ENCODE measurements at places on chromosomes 1 and 21.

DNA sequence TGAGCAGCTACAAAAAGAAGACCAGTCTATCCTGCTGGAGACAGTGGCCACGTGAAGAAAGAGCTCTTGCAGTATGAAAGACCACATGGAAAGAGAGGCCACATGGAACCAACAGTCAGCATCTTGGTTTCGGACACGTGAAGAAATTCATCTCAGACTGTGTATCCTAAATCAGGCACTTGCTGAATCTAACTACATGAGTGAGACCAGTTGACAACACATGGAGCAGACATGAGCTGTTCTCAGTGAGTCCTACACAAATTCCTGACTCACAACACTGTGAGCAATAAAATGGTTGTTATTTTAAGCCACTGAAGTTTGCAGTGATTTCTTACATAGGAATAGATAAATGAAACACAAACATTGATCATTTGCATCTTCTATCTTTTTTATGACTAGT, 2.4 kb upstream of the TAF1A start:
- no peak for DNase-seq

DNA sequence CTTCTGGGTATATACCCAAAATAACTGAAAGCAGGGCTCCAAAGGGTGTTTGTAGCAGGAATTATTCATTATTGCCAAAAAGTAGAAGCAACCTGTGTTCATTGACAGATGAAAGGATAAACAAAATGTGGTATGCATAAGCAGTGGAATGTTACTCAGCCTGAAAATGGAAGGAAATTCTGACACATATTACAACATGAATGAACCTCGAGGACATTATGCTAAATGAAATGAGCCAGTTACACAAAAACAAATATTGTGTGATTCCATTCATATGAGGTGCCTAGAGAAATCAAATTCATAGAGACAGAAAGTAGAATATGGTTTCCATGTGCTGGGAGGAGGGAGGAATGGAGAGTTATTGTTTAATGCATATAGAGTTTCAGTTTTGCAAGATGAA, 86.3 kb upstream of the ARTN start:
- no peak for DNase-seq

DNA sequence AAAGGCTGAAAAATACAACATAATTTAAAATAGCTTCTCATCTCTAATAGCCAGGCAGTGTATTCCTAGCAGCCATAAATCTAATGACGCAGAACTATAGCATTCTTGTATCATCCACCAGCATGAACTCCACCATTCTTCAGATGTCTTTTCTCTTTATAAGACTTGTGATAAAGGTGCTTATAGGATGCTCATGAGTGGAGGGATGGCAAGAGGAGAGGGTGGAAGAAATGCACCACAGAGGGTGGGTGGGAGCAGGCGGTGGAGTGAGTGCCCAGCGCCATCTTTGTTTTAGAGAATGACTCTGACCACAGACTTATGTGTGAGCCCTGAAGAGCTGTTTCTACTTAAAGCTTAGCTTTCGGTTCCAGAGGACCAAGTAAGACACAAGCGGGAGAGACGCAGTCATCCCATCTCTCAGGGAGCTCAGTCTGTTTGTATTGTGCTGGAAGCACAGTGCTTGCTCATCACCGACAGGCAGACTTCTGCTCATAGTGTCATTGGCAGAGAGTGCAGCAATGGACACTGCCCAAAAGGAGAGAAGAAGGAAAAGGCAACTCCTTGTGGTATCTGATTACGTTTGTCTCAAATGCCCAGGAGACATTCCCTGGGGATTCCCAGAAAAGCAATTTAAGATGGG, 65.6 kb downstream of the KCNJ15 start:
- no peak for DNase-seq

- DNase-seq, result no peak
Measured at GRCh38 chr1:109598655-109599054, 20.8 kb downstream of the GNAT2 start.

DNA sequence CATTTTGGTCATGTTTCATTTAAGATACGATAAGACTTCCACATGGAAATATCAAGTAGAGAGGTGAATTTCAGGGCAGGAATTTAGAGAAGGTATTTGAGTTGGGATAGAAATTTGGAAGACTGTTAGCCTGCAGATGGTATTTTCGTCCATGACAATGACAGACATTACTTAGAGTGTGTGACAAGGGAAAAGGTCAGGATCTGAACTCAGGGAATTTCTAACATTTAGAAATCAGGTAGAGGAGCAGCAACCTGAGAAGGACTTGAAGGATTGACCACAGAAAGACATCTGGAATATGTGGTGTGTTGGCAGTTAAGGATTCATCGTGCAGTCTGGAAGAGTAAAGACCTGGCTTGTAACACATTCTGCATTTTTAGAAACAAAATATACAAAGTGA, 57.9 kb downstream of the RABGAP1L start:
- DNase-seq, result no peak

DNA sequence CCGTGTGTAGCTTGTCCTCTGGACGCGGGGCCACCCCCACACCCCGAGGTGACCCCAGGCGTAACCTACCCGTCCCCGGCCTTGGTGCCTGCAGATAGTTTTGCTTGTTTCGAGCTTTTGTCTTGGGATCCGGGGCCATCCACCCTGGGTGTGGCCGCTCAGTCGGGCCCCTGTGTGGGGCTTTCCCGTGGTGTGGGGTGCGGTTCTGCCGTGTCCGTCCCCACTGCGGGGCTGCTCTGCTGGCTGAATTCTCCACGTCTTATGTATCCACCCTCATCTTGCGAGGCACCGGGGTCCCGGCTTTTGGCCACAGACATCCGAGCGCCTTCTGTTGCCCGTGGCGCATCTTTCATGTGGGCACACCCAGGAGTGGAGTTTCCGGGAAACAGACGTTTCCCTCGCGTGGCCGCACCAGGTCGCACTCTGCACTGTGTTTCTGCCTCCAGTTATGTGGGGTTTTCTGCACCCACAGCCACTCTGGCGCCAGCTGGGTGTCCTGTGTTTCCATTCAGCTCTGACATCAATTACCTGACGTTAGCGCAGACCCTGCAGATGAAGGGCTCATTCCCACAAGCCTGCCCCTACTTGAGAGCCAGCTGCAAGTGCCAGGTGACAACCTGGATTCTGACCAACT, 64.9 kb downstream of the PRKCZ start:
- DNase-seq, result no peak

- no peak for DNase-seq
Measured at GRCh38 chr1:58006421-58007046, 540.0 kb downstream of the OMA1 start.

Measured in stimulated activated CD4-positive, alpha-beta T cell treated with anti-CD3 and anti-CD28 coated beads, Interleukin-4, amount 100 ng/mL, for 4 hours (primary cell).